ENCODE measurements at places on chromosomes 2 and 18. TPM values are rescaled to one million over a fixed set of nuclear protein-coding genes. Genes with fewer than 3 reads are reported as not detected.
A peak's percentile ranks its signal among the peaks of the same experiment; 100 is the strongest.

NTSR2 gene
- not detected for total RNA-seq

GRCh38 chr18:55415258-55415871, 172.6 kb downstream of the TCF4 start:
- peak; percentile 88 for DNase-seq
- H3K4me1 ChIP-seq, result peaks cover 63% of the 10 kb centered on the region
- no peaks in the 10 kb centered on the region for H3K36me3 ChIP-seq
- H3K27ac ChIP-seq, result peak overlapping the region; percentile 32
- no peaks in the 10 kb centered on the region for H3K27me3 ChIP-seq

- H3K27ac ChIP-seq, result peak overlapping the region; percentile 8
- H3K36me3 ChIP-seq, result no peaks in the 10 kb centered on the region
- H3K4me3 ChIP-seq, result no peak overlapping the region
- DNase-seq, result no peak
- H3K27me3 ChIP-seq, result no peaks in the 10 kb centered on the region
- H3K4me1 ChIP-seq, result peaks cover 38% of the 10 kb centered on the region
These were observed 76.4 kb downstream of the HDAC4 start for GRCh38 chr2:239324456-239324855.

GAREM1 gene
- 9.3 TPM for total RNA-seq

- no peaks in the 10 kb centered on the region for H3K36me3 ChIP-seq
- no peak overlapping the region for H3K4me3 ChIP-seq
- H3K27ac ChIP-seq, result no peak overlapping the region
- no peaks in the 10 kb centered on the region for H3K27me3 ChIP-seq
- no peak for DNase-seq
These were observed 6.3 kb downstream of the EXOC6B start for GRCh38 chr2:72819501-72819900.

DNA sequence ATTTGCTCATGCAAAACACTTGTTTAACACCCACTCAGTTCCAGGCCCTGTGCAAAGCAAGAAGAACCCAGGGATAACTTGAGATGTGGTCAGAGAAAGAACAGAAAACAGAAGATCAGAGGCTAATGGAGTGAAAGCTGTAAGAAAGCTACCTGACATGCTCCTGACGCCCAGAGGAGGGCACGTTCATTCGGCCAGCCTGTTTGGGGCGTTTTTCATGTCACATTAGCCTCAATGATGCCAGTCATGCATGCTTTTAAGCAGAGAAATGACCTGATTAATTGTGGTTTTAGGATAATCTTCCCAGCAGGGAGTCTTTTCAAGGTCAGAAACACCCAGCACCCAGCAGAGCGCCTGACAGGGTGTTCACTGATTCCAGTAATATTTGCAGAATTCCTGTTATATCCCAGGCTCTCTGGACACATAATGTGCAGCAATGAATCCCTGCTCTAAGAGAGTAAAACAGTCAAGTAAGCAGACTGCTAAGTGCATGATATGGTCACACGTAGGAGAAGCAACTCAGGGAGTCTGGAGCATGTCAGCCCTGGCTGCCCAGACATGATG, 320.0 kb downstream of the LRATD1 start:
- no peak overlapping the region for H3K27ac ChIP-seq
- H3K36me3 ChIP-seq, result no peaks in the 10 kb centered on the region
- no peak for DNase-seq

AKAIN1 gene
- total RNA-seq, result not detected

MAT2A gene
- 127 TPM for total RNA-seq

POLR1B gene
- total RNA-seq, result 12.2 TPM

DNA sequence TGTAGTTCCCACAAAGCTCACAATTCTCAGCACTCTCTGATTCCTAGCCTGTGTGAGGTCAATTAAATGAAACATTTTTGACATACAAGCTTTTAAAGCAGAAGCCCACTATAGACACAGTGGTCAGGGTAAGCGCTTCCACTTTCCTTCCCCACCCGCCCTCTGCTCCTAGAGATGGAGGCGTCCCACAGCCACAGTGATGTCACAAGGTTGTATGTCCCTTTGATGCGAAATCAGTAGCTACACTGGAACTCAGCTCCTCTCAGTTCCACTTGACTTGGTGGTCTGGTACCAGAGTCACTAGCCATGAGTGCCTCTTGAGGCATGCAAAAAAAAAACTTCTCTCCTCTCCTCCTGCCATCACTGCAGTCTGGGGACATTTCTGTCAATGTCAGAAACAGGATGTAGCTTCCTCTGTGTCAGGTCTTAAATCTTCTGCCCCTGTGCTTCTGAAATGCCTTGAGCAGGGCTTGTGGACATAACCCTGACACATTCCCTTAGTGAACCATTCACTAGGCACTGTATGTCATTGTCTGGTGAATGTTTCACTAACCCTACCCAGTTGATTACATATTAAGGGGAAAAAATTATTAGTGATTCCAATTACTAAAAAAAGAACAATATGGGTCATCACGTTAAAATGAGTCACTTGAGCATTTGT, 7.8 kb downstream of the SULT1C4 start:
- H3K4me3 ChIP-seq, result no peak overlapping the region
- no peak overlapping the region for H3K27ac ChIP-seq
- H3K4me1 ChIP-seq, result no peaks in the 10 kb centered on the region
- no peaks in the 10 kb centered on the region for H3K36me3 ChIP-seq
- H3K27me3 ChIP-seq, result no peaks in the 10 kb centered on the region
- no peak for DNase-seq

GRCh38 chr2:70663411-70663810, 104.6 kb downstream of the ADD2 start:
- peaks cover 3% of the 10 kb centered on the region for H3K27me3 ChIP-seq
- no peak for DNase-seq
- H3K4me3 ChIP-seq, result no peak overlapping the region
- no peak overlapping the region for H3K27ac ChIP-seq
- no peaks in the 10 kb centered on the region for H3K36me3 ChIP-seq
- H3K4me1 ChIP-seq, result no peaks in the 10 kb centered on the region

GRCh38 chr2:72050734-72051133, 96.9 kb downstream of the CYP26B1 start:
- no peaks in the 10 kb centered on the region for H3K36me3 ChIP-seq
- H3K27ac ChIP-seq, result no peak overlapping the region
- no peaks in the 10 kb centered on the region for H3K27me3 ChIP-seq
- H3K4me3 ChIP-seq, result no peak overlapping the region

DNA sequence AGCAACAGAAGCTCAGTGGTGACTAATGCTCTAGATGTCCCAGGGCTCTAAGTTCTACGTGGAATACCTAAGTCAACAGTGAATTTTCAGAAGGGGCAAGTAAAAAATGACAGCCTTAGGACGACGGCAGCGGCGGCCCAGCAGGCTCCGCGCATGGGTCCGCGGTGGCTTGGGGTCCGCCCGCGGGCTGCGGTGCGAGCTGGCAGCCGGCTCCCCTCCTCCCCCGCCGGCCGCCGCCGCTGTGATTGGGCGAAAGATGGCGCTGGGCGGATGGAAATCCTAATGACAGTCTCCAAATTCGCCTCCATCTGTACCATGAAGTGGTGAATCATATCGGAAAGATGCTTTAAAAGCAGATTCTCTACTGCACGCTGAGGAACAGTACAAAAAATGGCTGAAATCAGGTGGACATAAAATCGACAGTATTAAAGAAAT, 74.7 kb downstream of the HNRNPLL start:
- H3K4me3 ChIP-seq, result peak overlapping the region; percentile 68
- peak overlapping the region; percentile 80 for H3K27ac ChIP-seq
- no peaks in the 10 kb centered on the region for H3K27me3 ChIP-seq

DNA sequence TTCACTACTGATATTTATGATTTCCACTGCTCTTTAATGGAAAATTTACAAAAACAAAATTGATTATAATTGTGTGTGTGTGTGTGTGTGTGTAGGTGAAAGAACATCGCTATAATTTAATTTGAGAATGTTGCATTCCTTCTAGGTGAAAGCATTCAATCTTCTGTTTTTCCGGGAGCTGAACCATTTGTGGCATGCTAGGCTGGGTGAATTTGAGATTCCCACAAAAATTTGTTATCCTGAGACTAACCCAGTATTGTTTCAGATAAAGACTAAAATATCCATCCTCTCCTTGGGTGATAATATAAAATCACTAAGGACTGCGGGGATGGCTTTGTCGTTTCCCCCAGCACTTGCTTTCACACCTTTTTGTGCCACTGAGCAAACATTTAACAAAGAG, 911.2 kb upstream of the PIK3C3 start:
- H3K27ac ChIP-seq, result no peak overlapping the region
- no peaks in the 10 kb centered on the region for H3K36me3 ChIP-seq
- H3K27me3 ChIP-seq, result no peaks in the 10 kb centered on the region
- no peaks in the 10 kb centered on the region for H3K4me1 ChIP-seq
- H3K4me3 ChIP-seq, result no peak overlapping the region

UBE2E3 gene
- 68.3 TPM for total RNA-seq

AP1S3 gene
- total RNA-seq, result 0.44 TPM

ATP6V1B1 gene
- not detected for total RNA-seq

DNA sequence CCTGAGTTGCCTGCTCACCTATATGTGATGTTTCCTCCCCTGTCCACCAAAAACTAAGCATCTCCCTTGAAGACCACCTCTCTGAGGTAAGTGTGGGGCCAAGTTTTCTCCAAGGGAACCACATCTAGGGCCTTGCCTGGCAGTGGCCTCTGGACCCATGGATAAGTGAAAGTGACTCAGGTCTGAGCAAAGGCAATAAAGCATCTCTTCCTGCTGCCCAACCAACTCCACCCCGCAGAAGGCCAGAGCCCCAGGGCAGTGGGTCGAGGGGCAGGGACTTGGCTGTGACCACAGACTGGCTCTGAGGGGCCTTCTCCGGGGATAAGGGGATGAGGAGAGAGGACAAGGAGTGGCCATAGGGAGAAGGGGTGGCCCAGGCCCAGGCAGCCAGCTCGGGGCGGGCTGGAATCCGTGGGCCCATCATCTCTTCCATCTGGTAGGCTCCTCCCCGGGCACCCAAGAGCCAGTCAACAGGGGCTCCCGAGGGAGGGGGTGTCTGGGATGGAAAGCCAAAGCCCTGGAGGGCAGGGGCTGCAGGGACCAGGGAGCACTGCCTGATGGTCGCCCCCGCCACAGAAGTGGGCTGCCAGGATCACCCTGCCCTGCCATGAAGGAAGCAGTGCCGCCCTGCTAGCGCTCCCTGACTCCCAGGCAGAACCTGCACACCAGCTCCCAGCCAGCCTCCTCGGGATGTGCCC, 33.4 kb downstream of the EMX1 start:
- no peak for DNase-seq
- H3K4me1 ChIP-seq, result no peaks in the 10 kb centered on the region
- no peaks in the 10 kb centered on the region for H3K27me3 ChIP-seq
- H3K36me3 ChIP-seq, result no peaks in the 10 kb centered on the region

GRCh38 chr2:15894481-15895144, 45.7 kb upstream of the MYCN start:
- no peak overlapping the region for H3K27ac ChIP-seq
- no peaks in the 10 kb centered on the region for H3K36me3 ChIP-seq
- no peaks in the 10 kb centered on the region for H3K4me1 ChIP-seq
- DNase-seq, result no peak

DNA sequence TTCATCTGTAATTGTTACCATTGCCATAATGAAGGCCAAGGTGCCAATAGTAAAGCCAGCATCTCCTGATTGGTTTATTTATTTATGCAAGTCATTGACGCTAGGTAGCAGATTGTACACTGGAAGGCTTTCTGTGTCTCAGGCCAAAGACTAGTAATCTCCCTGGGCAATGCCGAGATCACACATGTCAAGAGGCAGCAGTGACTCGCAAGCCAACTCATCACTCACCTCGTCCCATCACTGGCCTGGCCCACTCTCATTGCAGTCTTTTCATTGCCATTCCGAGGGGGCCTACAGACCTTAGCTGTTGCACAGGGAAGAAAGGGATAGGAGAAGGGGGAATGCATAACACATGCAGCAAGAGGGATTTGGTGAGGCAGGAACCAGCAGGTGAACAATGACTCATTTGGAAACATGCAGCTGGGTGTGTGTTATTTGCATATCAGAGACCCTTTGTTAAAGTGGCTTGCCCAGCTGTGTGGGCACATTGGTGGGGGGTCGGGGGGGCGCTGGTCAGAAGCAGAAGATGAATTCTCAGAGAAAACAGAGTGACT, 448.7 kb upstream of the HNRNPA3 start:
- H3K27ac ChIP-seq, result no peak overlapping the region
- H3K36me3 ChIP-seq, result no peaks in the 10 kb centered on the region
- no peaks in the 10 kb centered on the region for H3K4me1 ChIP-seq
- no peaks in the 10 kb centered on the region for H3K27me3 ChIP-seq
- no peak for DNase-seq

EMILIN1 gene
- 6.1 TPM for total RNA-seq

ALMS1 gene
- total RNA-seq, result 8.2 TPM

ABHD3 gene
- 6.5 TPM for total RNA-seq

GRCh38 chr2:203579730-203580129, 44.6 kb upstream of the RAPH1 start:
- H3K4me1 ChIP-seq, result peaks cover 35% of the 10 kb centered on the region
- H3K4me3 ChIP-seq, result no peak overlapping the region
- DNase-seq, result no peak
- H3K27ac ChIP-seq, result peak overlapping the region; percentile 84
- H3K36me3 ChIP-seq, result no peaks in the 10 kb centered on the region
- no peaks in the 10 kb centered on the region for H3K27me3 ChIP-seq

RUFY4 gene
- total RNA-seq, result not detected

DNA sequence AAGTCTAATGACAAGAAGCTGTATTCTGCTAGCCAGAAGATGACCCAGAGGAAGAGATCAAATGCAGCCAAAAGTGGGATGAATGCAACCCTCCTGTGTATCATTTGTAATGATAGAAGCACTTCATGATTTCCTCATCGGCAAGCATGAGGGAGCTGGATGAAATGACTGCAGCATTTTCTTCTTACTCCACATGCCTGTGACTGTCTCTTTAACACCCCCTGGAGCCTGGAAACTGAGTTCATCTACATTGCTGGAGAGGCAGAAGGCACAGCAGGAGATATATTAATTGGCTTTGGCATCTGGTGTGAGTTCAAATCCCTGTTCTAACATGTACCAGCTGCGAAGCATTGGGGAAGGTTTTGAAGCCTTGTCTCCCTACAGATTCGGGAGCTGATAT, 37.7 kb downstream of the ID2 start:
- no peaks in the 10 kb centered on the region for H3K36me3 ChIP-seq
- no peaks in the 10 kb centered on the region for H3K4me1 ChIP-seq
- DNase-seq, result no peak
- H3K4me3 ChIP-seq, result no peak overlapping the region
- H3K27me3 ChIP-seq, result no peaks in the 10 kb centered on the region

GRCh38 chr2:70247364-70248180, 856 bp downstream of the TIA1 start:
- H3K4me1 ChIP-seq, result peaks cover 41% of the 10 kb centered on the region
- no peak for DNase-seq
- H3K27ac ChIP-seq, result peak overlapping the region; percentile 92
- peak overlapping the region; percentile 84 for H3K4me3 ChIP-seq
- H3K36me3 ChIP-seq, result no peaks in the 10 kb centered on the region
- H3K27me3 ChIP-seq, result no peaks in the 10 kb centered on the region

ALK gene
- 0.08 TPM for total RNA-seq
